ENCODE measurements at places on chromosomes 2 and 18.
A peak's percentile ranks its signal among the peaks of the same experiment; 100 is the strongest.

- DNase-seq: no peak
Measured at GRCh38 chr2:239013678-239013976, 165.7 kb downstream of the TWIST2 start.

DNA sequence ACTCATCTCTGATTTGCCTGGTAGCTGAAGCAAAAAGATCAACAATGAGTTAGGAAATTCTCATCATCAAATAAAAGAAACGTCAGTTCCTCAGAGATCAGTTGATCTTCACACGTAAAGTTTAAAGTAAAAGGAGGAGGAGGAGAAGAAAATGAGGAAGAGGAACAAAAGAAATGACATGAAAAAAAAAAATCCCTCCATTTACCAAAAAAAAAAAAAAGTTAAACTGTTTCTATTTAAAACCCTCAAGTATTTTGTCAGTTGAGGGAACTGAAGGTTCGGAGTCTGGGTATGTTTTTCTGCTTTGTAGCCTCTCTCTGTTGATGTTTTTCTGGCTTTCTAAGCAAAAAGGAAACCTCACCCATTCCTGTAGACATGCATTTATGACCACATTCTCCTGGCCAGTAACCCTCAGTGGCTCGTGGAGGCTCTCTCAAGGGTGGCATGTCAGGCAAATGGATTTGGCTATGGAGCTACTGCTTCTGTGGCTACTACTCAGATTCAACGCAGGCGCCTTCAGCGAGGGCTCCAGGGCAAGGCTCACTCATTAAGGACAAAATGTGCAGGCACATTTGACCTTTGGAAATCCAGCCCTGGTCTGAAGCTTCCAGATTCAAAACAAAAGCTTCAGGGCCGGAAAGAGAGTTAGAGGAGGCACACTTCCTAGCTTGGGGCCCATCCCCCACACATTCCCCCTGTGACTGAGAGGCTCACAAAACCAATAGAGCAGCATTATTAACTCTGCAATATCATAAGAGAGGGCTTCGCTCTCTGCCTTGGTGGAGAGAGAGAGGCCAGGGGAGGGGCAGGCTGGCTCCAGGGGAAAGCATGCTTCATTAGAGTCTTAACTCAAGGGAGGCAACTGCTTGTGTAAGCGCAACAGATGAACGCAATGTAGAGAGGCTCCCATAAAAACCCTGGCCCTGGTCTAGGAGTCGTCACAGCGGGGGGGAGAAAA, 22.3 kb downstream of the KLF7 start:
- no peak for DNase-seq

DNA sequence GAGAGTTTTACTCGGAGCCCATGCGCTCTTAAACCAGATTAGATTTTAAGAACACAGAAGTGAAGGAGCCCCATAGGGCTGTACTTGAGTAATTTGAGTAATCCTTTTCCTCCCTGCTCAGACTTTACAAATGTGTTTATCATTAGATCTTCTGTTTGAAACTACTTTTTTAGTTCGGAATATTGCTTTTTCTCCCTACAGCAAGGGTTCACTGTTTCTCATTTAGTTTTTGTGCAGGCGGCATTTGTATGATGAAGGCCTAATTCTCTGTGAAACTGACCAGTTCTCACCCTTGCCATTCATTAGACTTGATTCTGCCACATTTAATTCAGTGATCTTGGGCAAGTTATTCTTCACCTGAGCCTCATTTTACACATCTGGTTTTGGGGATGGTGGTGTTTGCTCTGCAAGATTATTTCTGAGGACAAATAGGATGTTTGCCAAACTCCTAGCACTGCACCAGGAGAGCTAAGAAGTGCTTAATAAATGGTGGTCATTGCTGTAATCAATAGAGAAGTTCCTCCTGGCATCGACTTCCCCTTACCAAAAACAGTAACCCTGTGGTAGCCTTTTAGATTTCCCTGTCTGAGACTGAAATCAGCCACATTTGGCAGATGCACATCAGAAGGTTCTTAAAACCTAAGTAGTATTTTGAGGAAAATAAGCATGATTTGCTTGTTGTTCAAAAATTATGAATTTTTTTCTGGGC, 2.2 kb downstream of the B3GNT2 start:
- DNase-seq: no peak

- no peak for DNase-seq
Measured at GRCh38 chr18:54824761-54825160, 3.5 kb upstream of the RAB27B start.

DNA sequence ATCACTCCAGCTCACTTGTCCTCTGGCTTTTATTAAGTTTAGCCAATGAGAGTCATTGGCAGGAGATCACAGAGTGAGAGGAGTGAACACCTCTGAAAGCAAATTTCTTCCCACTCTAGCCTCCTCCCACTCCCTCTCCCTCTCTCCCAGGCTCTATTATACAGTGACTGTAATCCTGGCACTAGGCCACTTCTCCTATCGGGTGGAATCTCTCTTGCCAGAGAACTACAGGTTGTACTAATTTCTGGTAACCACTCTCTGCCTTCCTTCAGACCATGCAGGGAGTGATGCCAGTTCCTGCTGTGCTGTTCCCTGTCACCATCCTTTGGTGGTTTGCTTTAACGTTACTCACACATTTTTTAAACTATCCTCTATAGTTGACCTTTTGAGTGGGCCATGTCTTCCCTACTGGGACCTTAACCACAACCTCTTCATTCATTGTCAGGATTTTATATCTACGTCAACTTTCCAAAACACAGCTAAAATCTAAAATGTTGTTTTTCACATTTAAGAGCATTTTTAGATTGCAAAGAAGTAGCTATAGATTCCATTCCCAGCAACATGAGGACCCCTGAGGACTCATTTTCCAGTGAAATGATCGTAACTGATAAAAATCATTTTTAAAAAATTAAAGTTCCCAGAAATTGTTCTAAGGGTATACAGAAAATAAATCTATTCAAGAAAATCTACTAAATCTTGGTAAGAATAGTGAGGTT, 217.1 kb downstream of the MREG start:
- DNase-seq: no peak

DNA sequence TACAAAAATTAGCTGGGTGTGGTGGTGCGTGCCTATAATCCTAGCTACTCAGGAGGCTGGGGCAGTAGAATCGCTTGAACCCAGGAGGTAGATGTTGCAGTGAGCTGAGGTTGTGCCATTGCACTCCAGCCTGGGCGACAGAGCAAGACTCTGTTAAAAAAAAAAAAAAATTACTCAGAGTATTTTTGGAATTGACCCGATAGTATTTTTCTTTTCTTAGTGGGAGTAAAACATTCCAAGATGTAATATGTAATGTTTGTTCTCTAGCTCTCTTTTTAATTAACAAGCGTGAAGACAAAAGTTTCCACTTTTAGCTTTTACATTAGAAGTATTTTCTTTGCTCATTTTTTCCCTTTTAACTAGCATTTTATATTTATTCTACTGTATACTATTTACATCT, 12.0 kb upstream of the TMEM18 start:
- no peak for DNase-seq

DNA sequence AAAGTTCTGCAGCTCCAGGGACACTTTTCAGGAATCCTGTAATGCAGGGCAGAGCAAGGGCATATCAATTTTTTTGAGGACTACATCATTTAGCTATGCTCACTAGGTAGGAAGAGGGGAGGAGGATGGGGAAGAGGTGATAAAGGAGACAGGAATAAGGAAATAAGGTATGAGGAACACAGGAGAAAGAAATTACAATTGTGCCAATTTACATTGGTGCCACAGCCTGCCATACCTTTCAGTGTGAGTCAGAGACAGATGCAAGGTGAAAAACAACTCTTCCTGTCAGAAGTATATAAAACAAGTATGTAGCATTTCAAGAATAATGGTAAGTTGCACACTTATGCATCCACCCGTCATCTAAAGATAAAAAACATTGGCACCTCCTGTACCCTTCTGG, 5.4 kb upstream of the MRPS9 start:
- DNase-seq: no peak

GRCh38 chr2:157302492-157303099, 23.0 kb downstream of the ERMN start:
- peak; percentile 40 for DNase-seq

- DNase-seq: no peak
Measured at GRCh38 chr2:154697418-154698252, 860 bp upstream of the KCNJ3 start.

DNA sequence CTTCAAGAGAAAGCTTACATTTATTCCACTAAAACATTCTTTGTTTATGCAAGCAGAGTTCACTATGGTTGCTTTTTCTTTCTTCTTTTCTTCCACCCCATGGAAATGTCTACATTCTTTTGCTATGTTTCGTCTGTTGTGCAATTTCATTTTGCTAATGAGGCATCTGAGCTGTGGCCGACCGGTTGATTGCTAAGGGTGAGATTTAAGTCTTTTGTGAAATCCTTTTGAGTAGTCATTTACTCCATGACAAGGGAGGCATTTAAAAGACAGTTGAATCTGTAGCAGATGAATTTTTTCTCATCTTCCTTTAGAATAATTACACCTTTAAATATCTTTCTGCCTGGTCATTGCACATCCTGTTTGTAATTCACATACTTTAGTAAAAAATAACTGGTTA, 324.1 kb upstream of the THUMPD2 start:
- DNase-seq: no peak

GRCh38 chr2:190515687-190516086, 18.8 kb downstream of the NEMP2 start:
- no peak for DNase-seq

DNA sequence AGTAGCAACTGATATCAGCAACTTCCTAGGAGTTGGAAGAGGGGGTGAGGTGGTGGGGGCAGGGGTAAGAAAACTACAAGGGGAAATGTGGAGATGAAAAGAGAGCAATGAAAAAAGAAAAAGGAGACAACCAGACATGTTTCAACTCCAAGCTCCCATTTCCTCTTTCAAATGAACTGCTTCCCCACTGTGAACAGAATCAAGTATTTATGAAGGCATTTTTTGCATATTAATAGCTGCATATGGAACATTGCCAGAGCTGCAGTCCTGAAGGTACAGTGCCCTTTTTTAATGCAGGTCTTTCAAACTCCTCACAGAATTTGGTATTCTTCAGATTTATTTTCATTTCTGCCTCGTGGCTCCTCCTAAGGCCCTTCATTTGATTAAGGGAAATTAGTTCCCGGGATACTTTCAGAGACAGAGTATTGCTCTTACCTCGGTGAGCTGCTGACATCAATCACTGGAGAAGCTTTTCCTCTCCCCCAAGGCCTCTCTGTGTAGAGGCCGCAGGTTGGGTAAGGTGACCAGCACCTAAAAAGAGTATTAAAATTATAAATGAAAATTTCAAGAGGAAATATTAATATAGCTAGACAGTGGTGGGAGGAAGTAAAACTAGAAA, 68.4 kb downstream of the KIAA2012 start:
- DNase-seq: no peak

DNA sequence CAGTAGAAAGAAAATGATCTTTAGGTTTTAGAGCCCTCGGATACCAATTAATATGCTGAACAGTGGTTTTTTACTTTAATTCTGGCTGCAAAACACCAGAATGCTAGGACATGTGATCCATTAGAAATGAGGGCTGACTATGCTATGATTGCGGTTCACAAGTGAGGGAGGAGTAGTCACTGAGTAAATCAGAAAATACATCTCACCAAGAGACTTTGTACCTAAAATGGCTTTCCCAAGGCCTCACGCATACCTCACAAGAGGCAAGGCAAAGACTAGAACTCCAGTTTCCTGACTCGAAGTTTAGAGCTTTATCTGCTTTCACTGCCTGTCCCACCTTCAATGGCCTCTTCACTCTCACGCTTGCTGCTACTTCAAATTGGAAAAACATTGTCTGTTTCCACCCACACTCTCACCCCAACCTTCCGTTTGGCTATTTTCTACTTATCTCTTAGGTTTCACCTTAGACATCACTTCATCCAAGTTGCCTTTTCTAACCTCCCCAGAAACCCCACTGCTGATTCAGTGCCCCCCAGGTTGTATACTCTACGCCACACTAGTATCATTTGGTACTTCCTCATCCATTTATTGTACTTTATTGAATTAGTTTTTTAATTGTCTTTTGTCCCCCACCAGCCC, 5.1 kb upstream of the MBD2 start:
- no peak for DNase-seq

- DNase-seq: no peak
Measured at GRCh38 chr18:58813561-58814225, 51.0 kb upstream of the ZNF532 start.

DNA sequence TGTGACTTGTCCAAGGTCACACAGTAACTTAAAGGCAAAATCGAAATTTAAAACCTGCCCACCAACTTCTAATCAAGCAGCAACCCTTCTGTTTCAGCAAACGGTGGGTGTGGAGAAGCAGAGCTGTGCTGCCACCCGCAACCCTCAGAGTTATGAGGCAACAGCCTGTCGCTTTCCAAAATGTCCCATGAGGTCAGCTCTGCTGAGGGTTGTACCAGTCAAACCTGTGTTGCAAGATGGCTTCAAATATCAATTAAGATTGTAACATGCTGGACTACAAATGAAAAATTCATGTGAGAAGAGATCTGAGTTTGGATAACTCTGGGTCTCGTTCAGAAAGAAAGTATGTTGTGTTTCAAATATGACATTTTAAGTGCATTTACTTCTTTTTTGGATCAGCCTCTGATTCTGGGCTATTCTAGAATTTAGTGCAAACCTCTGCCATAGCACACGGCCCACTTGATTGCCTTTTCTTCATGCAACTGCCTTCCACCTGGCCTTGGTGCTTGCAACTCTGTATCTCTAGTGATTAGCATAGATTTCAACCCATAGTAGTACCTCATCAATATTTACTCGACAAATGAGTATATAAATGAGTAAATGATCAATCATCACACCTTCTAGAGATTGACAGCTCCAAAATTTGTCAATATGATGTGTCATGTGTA, 69.3 kb downstream of the TIMM21 start:
- DNase-seq: no peak

DNA sequence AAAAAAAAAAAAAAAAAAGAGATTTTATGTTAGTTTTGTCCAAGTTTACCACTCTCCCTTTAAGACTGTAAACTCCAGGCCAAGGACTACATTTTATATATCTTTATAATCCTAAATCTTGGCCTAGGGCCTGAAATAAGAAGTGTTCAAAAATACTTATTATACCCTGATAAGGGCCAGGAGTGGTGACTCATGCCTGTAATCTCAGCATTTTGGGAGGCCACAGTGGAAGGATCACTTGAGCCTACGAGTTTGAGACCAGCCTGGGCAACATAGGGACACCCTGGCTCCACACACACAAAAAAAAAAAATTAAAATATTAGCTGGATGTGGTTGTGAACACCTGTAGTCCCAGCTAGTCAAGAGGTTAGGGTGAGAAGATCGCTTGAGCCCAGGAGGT, 12.7 kb downstream of the TRIP12 start:
- DNase-seq: no peak

DNA sequence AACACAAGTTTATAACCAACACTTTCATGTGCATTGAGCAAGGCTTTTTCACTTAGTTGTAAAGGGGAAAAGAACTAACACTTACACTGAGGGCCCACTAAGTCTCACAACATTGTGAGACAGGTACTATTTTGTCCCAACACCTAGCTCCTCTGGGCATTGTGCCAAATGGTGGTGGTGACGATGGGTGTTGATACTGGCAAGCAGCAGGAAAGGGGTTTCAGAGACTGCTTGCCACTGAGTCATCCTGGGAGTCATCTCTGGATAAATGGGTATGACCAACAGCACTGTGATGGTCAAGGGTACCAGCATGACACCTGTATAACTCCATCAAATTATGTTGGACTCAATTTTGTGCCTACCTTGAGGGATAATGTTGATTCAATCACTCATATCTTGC, 138.8 kb upstream of the ITGA6 start:
- DNase-seq: no peak

- DNase-seq: no peak
Measured at GRCh38 chr18:69948256-69948655, 583 bp upstream of the CD226 start.

- DNase-seq: no peak
Measured at GRCh38 chr2:186887107-186888090, 38.4 kb upstream of the ZSWIM2 start.
